DMS79 treated with DMSO at 0.1 percent for 48 hours (cell line): ENCODE measurements at places on chromosomes 1 and 21.

GRCh38 chr1:186304982-186305949, 69.8 kb downstream of the TPR start:
- DNase-seq, result no peak

- DNase-seq, result no peak
These were observed 216.0 kb downstream of the DYRK1A start for GRCh38 chr21:37582590-37582989.

DNA sequence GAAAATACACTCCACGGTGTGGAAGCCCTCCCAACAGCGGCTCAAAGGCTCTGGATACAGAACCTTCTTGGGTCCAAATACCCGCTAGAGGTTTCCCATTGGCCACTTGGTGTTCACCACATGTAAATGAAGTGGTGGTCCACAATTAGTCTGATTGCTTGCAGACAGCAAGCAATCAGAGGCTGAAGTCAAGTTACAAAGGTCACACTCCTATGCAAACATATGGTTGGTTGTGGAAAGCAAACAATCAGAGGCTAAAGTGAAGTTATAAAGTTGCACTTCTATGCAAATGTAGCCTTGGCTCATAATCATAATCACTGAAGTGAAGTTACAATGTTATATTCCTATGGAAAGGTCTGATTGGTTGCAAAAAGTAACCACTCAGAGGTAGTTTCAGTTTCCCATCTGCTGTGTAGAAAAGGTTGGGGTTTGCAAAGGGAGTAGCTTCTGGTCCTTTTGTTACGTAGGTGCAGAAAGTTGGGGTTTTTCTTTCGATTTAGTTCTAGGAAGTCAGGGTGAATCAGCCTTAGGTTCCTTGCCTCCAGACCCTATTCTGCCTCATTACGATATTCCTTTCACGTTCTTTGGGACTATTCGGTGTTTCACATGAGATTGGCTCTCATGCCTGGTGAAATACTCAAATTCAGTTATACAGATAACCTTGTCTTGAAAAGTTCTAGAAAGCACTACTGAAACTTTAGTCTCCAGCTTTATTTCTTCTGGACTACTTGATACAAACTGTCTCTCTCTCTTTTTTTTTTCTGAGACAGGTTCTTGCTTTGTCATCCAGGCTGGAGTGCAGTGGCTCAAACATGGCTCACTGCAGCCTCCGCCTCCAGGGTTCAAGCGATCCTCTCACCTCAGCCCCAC, 36.7 kb upstream of the MTF2 start:
- no peak for DNase-seq

DNA sequence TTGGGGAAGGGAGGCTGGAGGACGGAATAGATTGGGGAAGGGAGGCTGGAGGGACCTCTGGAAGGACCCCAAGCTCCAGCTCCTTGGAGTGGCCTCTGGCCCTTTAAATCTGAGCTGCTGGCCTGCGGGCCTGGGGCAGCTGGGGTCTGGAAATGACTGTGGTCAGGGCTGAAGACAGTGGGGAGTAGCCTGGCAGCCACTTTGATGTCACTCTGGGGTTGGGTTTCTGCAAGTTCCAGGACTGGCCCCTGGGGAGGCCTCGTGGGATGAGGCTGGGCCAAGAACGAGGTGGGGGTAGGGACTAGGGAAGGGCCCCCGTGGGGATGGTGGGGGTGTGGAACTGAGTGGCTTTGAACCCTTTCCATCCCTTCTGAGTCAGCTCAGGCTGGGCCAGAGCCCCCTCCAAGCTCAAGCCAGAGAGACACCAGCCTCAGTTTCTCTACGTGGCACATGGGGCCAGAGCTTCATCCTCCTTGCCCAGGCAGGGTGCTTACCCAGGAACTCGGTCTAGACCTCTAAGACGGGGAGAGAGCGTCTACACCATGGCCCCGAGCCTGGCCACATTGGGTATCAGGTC, 59.7 kb downstream of the ALPL start:
- no peak for DNase-seq

DNA sequence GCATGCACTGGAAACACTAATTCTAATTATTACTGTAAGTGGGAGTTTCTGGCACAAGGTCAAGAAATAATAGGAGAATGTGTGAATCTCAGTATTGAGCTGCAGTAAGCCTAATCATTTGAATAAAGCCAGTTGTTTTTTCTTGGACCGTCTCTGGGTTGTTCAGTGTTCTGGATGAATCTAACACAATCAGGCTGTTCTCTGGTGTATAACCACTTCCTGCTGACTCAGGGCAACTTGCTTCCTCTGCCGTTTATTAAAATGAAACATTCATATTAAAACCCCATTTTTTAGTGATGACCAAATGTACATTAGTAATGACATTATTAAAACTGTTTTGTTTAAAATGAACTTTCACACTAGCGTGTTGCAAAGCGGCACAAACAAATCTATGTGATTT, 273.1 kb upstream of the SNX7 start:
- DNase-seq, result no peak
